ENCODE measurements at places on chromosomes 1 and 21.
A peak's percentile ranks its signal among the peaks of the same experiment; 100 is the strongest.

- DNase-seq = no peak
These were observed 7.0 kb upstream of the TRIM45 start for GRCh38 chr1:117128323-117129079.

DNA sequence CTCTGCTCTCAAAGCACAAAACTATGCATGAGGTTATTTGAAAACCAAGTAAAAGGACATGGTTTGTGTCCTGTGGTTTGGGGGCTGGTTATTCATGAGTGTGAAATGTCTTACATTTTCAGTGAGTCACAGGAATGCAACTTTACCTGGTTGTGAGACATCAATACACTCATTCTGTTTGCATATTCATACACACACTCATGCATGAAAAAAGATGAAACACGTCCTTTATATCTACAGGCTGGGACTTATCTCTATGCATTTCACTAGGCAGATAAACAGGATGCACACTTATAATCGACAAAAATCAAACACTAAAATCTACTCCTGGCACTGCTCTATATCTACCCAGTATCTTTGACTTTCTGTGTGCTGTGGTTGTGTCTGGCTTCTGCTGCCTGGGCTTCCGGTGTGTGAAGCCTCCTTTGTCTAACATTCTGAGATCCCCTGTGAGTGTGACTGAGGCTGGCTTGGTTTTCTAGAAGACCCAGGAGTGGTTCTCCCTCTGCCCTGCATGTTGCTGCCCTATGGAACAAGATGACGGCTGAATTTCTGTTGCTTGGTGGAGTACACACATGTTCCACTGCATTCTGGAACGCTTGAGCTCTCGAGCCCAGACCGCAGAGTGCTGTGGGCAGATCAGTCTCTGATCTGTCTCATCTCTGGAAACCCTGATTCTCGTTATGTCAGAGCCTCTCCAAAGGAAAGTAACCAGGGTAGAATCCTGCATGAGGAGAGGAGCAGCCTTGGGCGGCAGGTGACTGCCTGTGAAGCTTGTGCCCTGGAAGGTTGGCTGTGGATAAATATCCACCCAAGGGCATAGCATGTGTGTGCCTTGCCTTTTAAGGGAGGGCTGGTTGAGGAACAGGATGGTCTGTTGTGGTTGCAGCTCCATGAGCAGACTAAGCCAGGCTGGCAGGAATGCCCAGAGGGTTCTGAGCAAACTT, 19.7 kb upstream of the FASLG start:
- DNase-seq = no peak

- no peak for DNase-seq
These were observed 6.3 kb downstream of the FAAH start for GRCh38 chr1:46400421-46400820.

DNA sequence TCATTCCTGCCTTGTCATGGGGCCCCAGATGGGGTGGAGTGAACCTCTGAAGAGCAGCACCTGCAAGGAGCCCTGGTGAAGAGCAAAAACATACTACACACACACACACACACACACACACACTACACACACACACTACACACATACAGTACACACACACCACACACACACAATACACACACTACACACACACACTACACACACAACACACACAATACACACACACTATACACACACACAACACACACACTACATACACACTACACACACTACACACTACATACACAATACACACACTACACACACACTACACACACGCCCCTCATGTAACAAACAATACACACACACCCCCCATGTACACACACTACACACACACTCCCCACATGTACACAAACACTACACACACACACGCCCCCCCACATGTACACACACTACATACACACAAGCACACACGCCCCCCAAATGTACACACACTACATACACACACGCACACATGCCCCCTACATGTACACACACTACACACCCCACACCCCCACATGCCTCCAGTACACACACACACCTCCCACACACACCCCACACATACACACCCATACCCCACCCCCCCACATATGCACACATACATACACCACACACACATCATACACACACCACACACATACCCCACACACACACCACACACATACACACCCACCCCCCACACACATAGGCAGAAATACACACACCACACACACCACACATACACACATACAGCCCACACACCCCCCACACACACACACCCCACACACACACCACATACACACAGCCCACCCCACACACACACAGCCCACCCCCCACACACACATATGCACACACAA, 9.3 kb downstream of the SLC2A5 start:
- no peak for DNase-seq

DNA sequence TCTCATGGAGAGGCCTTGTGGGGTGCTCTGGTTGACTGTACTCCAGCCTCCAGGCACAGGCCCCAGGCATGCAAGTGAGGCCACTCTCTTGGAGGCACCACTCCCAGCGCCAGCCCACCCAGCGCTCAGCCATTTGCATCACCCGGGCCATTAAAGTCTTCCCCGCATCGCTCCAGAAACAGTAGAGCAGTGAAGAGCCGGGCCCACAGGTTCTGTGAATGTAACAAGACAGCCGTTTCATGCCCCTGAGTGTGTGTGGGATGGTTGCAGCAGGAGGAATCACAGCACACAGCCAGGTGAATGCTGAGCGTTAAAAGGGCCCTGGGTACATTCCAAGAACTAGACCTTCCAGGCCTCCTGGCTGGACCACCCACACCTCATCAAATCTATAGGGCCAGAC, 19.0 kb upstream of the CD2 start:
- no peak for DNase-seq

DNA sequence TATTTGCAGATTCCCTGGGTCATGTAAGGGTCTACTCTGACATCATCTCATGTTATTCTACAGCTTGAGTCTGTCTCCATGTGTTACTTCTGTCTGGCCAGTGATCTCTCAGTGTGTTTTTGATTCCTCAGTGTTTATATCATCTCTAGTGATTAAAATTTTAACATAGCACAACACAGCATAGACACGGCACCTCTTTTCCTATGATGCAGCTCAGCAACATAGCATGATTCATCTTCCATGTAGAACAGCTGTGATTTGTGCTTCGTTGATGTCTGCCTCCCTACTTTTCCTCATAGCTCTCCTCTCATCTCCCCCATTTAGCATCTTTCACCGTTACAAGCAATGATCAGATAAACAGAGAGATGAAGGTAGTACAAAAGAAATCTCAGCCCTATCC, 163.9 kb upstream of the DPT start:
- no peak for DNase-seq

DNA sequence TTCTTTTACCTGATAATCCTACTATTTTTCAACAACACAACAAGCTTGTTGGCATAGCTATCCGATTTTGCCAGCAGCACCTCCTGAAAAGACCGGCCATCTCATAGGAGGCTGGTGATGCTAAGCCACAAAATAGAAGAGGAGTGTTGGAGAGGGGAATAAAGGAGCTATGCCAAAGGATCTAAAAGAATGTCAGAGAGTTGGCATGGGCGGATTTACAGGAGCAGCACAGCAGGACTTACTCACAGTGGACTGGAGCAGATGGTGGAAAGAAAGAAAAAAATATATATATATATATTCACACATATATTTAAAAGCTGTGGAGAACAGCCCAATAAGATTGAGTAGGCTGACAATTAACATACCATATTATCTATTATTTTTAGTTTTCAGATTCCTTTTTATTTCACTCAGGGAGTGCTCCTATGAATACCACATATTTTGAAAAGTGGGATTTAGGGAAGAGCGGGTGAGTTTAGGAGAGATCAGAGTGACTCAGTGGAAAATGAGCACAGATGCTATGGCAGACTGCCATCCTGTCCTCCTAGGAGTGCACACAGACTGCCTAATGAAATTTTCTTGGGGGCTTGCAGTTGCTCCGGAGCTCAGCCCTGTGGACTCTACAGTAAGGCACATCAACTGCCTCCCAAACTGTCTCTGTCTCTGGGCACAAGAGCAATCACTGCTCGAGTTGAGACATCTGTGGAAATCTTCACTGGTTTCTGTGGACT, 394.4 kb upstream of the CHRM3 start:
- no peak for DNase-seq

- no peak for DNase-seq
These were observed 131.6 kb downstream of the RRAGC start for GRCh38 chr1:38727684-38728584.

- no peak for DNase-seq
These were observed 552.1 kb downstream of the LMO4 start for GRCh38 chr1:87880764-87881163.

DNA sequence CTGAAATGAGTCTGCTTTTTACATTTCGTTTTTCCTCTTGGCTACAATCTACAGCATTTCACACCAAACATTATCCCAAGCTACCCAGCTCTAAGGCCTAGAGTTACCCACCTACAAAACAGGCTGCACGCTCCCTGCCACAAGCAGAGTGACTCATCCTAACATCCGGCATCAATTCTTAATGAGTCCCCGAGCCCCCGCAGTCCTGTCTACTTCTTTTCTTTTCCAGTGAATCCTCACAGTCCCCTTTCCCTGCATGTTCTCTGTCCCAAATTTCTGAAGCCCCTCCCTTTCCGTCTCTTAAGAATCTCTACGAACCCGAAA, 650 bp downstream of the PCNX2 start:
- DNase-seq = no peak

DNA sequence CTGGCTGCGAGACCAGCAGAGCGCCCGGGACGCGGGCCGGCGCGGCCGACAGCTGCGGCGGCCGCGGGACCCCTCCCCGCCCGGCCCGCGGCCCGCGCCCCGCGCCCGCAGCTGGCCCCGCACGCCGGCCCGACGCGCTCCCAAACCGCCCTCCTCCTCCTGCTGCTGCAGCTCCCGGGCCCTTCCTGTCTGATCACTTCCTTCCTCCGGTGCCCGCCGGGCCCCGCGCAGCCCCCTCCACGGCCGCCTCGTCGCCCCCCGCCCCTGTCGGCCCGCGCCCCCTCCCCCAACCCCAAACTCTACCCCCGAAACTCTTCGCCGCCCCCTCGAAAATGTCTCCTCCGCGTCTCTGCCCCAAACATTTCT, 594 bp downstream of the LUZP1 start:
- DNase-seq = peak; percentile 20

DNA sequence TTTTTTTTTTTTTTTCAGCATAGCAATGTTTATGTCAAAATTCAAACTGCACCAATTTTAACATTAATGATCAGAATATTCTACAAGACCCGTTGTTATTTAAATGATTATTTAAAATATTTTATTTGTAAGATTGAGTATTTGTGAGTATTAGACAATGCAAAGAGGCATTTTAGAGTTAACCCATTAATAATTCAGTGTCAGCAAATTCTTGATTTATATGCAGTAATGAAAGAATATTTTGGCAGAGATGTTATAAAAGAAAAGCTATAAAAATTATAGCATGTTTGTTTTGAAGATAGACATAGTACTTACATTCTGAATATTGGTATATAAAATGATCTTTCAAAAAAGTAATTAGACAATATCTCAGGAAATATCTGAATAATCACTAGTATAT, 269.5 kb upstream of the ZRANB2 start:
- no peak for DNase-seq

- no peak for DNase-seq
These were observed 2.1 kb upstream of the ITLN1 start for GRCh38 chr1:160887071-160887470.

GRCh38 chr1:11645670-11646265, 8.5 kb downstream of the FBXO2 start:
- DNase-seq = peak; percentile 71

DNA sequence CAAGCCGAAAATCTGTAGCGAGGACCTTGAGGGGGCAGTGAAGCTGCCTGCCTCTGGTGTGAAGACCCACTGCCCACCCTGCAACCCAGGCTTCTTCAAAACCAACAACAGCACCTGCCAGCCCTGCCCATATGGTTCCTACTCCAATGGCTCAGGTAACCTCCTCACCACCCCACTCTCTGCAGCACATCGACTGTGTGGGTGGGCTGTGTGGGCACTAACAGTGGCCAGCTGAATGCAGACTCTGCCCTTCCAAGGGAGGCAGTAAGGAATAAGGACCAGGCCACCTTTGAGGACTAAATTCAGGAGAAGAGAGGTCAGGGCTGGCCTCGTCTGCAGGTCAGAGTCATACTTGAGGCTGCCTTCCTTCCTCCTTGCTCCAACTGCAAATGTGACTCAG, 25.5 kb upstream of the SARS1 start:
- no peak for DNase-seq

- no peak for DNase-seq
These were observed 213.1 kb downstream of the RERE start for GRCh38 chr1:8604041-8604945.

DNA sequence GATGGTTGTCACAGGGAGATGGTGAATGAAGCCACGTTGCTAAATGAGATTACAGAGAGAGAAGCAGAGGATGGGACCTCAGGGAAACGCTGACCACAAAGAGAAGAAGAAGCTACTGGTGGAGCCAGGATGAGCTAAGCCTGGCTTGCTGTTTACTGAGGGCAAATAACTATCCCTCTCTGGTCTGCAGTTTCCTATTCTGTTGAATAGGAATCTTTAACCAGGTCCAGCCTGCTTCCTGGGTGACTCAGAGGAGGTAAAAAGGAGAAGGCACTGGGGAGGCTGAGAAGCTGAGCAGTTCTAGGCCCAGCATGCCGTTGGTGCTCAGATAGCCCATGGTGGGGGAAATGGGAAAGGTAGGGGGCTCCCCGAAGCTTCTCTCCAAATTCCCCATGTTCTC, 29.6 kb downstream of the DMBX1 start:
- DNase-seq = no peak

- DNase-seq = no peak
These were observed 383.0 kb upstream of the VAMP3 start for GRCh38 chr1:7388141-7388487.

DNA sequence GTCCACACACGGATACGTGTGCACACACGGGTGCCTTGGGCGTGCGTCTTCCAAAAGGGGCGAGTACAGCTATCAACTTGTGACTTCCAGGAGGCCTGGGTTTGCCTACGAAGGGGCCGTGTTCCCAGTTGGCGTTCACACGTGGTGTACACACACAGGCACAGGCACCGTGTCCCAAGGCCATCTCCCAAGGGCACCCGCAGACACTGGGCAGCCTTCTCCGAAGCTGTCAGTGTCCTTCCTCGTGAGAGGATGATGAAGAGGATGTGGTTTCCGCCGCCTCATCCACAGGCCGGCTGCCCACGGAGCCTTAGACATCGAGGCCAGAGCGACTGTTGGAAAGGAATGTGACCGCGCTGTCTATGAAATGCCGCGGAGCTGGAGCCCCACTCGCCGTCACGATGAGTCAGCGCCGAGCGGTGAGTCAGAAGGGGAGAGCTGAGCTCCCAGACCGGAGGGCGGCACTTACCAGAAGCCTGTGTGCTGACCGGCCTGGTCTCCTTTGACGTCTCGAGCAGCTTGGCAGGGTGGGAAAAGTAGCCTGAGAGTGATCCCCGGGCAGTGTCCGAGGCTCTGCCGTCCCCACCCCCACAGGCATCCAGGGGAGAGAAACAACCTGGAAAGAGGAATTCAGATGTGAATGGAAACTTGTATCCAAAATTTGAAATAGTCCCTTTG, 141.4 kb upstream of the ARHGEF16 start:
- DNase-seq = no peak

- no peak for DNase-seq
These were observed 924 bp upstream of the DDOST start for GRCh38 chr1:20662110-20662475.

GRCh38 chr1:6351480-6352137, 42.0 kb downstream of the ACOT7 start:
- DNase-seq = no peak

All from memory B cell (primary cell).